ENCODE measurements at places on chromosomes 5 and 9.

GRCh38 chr5:51977014-51977413, 593.8 kb downstream of the ISL1 start:
- no peak for DNase-seq

- DNase-seq: no peak
Measured at GRCh38 chr5:60811105-60811504, 33.0 kb downstream of the ELOVL7 start.

DNA sequence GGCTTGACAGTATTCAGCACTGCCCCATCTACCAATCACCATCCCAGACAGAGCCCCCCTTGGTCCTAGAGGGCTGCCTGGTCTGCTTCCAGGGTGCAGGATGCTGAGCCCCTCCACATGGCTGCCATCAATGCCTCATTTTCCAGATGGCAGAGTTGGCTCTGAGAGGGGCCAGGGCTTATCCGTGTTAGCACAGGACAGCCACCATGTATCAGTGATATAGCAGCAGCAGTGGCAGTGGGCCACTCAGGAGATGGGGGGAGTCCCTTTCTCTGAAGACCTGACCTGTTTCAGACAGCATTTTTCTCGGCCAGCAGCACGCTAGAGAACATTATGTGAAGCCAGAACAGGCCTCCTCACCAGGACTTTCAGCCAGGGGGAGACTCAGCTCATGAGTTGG, 1.6 kb upstream of the SMIM32 start:
- no peak for DNase-seq

GRCh38 chr5:15579193-15579990, 79.4 kb downstream of the FBXL7 start:
- no peak for DNase-seq

DNA sequence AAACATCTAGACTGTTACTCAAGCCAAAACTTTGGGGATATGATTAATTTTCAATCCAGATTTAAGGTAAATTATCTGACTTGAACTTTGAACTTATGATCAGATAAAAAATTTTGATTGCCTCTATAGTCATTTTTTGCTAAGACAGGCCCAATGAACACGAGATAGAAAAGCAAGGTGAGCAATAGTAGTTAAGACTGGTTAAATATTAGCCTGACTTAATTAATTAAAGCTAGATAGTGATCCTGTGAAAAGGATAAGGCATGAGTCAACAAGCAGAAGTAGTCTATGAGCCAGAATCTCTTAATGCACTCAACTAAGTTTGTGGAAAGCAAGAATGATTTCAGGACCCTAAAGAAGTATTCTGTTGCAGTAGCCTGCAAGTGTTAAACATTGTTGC, 66.5 kb downstream of the PDE4D start:
- no peak for DNase-seq

GRCh38 chr5:112333331-112333781, 85.7 kb downstream of the EPB41L4A start:
- DNase-seq: no peak

DNA sequence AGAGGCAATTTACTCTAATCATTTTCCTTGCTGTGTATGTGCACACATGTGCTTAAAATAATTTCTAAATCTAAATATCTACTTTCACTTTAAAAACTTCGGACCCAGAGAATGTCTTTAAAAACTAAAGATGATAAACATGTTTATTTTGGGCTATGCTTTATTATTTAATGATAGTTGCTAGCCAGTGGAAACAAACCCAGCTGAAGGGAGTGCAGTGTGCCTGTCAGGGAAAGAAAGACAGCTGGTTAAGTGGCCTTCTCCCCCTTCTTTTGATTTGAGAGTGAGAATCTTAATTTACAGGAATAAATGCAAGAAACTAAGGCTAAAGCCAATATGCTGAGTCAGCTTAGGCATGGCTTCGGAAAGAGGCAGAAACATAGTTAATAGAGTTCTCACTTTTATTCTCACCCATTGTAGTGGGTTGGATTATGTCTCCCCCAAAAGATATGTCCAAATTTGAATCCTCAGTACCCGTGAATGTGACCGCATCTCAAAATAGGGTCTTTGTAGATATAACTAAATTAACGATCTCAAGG, 111.4 kb downstream of the DCP2 start:
- no peak for DNase-seq

DNA sequence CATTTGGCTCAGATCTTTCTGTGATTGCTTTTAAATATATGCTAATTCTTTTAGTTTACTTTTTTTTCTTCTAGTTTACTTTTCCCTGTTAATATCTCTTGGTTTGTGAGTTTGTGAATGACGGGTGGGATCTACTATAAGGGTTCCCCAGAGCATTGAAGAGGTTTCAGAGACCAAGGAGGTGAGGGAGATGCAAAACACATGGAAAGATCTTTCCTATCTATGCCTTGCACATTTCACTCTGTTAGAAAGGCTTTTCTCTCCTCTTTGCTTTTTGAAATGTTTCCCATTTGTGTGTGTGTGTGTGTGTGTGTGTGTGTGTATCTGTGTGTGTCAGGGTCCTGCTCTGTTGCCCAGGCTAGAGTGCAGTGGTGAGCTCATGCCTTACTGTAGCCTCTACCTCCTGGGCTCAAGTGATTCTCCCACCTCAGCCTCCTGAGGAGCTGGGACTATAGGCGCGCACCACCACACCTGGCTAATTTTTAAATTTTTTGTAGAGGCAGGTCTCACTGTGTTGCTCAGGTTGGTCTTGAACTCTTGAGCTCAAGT, 50.7 kb downstream of the CNTLN start:
- no peak for DNase-seq

- no peak for DNase-seq
Measured at GRCh38 chr5:56269216-56269927, 36.2 kb upstream of the ANKRD55 start.

- no peak for DNase-seq
Measured at GRCh38 chr5:175096469-175097165, 347.4 kb downstream of the DRD1 start.

DNA sequence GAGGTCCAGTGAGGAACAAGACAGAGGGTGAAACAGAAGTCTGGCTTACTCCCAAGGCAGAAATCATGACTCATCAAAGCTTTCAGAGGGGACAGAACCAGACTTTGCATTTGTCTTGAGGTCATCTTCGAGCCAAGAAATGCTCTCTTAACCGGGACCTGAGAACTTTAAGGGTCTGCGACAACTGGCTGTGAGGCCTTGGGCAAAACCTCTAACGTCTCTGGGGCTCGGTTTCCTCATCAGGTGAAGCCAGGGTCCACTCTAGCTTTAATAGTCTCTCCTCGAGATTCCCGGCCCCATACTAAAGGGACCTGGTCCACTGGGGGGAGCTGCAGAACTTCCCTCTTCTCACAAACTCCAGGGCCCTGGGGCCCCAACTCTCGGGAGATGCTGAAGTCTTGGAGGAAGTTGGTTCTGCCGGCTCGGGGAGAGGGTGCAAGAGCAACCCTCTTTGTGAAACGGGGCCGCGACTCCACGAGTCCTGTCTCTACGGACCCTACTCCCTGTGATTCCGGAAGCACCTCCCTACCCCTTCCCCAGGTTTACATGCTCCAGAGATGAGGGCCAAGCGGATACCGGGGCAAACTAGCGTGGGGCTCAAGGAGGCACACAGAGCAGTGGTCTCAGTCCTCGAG, 2.6 kb downstream of the GLIS3 start:
- no peak for DNase-seq

DNA sequence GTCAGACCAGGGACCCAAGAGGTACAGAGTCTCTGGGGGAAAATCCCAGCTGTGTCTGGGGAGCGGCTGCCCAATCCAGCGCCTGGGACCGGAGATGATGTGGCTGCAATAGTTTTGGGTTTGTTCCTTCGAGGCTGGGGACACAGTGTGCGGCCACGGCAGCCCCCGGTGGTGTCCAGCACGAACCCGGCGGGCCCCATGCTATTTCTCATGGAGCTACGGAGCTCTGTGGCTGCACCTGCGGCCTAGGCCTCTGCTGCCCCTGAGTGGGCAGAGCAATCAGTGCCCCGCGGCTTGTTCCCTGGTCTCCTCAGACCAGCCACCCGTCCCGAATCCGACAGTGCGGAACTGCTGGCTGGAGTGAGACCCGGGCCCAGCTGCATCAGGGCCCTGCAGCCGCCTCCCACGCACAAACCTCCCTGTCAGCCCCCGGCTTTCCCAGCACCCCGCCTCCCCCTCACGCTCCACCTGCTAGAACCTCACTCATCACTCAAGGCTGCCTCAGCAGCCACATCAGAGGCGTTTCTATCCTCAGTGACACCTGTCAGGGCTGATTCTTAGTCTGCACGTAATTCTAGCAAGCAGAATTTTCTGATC, 29.0 kb downstream of the SARDH start:
- DNase-seq: no peak

DNA sequence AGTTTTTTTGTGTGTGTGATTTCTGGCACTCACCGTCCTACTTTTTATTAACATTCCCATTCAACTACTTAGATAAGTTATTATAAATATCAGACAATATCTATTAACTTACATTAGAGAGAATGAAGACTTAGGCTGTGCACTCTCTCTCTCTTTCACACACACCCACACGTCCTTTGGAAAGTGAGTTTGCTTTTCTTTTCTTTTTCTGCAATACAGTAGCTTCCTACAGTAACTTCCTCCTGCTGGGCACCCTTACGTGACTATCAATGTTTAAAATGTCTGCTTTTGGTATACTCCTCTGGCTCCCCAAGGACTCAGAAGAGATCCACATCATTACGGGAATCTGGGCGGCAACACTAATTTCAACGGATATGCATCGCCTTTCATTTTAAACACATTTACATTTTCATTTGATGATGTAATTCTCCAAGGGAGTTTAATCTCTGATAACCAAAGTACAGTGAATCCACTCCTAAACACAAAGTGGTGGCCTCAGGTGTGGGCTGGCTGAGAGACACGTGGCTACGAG, 179.5 kb downstream of the MAPKAP1 start:
- DNase-seq: no peak

GRCh38 chr5:31614151-31615020, 24.5 kb upstream of the PDZD2 start:
- no peak for DNase-seq

DNA sequence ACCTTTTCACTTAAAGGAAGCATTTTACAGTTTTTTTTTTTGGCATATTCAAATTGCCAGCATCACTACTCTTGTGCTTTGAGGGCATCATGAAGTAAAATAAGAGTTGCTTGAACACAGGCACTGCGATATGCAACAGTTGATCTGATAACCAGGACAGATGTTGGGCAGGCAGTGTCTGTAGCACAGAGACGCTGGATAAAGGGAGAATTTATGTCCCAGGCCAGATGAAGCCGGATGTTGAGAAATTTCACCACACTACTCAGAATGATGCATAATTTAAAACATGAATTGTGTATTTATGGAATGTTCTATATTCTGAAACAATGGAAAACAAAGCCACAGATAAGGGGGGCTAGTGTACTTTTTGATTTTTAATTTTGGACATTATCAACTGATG, 71.4 kb downstream of the SLC12A2 start:
- no peak for DNase-seq

Data from Panc1 (cell line).